ENCODE measurements at places on chromosomes 7 and 10.

GRCh38 chr7:102073931-102074880 lies 212.5 kb upstream of the SH2B2 start:
- no peak for DNase-seq

GRCh38 chr7:91126762-91127161 lies 137.5 kb upstream of the FZD1 start:
- DNase-seq: no peak

DNA sequence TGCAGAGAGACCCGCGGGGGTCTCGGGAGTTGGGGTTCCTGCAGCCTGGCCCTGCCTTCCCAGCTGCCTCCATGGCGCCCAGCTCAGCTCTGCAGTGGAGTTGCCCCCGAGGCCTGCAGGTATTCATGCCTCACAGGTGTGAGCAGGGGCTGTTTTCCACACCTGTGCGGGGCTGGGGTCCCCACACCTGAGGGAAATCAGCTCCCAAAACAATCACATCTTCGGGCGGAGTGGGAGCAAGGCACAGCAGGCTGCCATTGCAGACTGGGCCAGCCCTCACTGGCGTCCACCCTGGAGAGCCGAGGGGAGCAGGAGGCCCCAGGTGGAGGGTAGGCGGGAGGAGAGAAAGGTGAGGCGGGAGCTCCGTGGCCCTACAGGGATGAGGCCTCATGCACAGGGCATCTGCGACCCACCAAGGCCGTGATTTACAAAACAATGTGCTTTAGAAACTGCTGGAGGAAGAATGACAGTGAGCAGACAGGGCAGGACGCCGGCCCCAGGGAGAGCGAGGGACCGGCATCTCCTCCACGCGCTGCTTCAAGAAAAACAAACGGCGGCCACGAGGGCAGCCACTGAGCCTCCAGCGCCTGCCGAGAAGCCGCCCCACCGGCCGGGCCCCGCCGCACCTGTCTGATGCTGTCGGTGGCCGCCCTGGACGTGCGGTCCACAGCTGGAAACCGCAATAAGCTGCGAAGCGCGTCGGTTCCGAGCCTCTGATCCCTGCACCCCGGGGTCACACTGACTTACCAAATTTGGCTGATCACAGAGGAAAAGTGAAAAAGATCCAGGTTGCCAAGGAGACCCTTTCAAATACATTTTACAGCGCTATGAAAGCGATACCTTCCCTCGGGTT lies 53.0 kb upstream of the PDGFA start:
- DNase-seq: no peak

DNA sequence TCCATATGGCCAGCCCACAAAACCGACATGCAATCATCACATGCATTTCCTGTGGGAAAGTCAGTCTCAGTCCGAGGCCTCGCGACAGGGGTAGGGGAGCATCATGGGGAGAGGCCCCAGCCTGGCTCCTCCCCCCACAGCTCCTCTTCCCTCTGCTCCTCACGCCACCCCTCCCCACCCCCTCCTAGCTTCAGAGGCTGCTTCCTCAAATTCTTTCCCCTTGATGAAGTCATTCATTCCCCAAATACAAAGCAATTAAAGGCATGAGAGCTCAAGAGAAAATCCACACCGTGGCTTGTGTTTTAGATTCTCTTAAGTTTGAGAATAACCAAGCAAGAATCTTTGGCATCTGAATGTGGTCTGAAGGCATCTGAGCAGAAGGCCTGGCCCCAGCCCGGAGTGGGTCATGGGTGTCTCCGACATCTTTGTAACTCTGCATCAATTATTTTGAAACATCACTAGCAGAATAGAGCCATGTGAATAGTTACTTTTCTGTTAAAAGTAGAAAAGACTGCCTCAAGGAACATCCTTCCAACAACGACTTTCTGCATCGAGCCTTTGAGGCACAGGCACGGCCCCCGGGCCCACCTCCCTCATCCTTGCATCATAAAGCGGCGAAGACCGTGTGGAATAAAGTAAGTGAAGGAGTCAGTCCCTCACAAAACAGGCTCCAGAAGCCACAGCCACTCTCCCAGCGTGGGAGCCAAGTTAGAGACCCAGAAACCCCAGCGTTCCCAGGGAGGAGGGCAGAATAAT lies 90.9 kb downstream of the DIP2C start:
- no peak for DNase-seq

- no peak for DNase-seq
Measured at GRCh38 chr7:5183155-5183554, 6.9 kb upstream of the WIPI2 start.

DNA sequence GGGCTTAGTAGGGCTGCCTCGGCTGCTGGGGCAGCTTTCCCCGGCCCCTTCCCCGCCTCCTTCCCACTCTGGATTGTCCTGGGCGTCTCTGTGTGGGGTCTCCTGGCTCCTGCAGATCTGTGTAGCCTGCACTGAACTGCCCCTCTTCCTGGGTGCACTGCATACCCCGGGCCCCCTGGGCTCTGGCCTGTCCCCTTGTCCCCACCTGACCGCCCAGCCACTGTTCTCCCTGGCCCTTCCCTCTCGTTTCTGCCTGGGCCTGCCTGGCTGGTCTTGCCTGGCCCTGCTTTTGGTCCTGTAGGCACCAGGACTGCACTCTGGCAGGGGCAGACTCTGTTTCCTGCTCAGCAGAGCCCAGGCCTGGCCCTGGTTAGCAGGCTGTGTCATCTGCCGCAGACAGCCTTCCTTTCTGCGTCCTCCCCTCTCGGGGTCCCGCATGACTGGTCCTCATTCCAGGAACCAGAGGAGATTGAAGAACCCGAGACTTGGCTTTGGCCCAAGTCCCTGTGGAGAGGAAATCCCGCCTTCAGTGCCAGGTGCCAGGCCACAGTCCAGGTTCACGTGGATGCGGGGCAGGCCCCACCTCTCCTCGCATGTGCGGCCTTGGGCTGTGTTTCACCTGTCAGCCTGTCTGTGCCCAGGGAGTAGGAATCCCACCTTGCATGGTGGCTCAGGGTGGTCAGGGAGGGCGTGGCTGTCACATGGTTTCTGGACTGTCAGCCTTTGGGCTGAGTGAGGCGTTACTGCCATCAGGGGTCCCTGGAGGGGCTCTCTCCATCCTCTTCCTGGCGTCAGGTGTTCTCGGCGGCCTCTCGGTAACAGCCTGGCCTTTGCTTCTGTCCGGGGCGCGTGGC lies 9.2 kb downstream of the INPP5A start:
- no peak for DNase-seq

DNA sequence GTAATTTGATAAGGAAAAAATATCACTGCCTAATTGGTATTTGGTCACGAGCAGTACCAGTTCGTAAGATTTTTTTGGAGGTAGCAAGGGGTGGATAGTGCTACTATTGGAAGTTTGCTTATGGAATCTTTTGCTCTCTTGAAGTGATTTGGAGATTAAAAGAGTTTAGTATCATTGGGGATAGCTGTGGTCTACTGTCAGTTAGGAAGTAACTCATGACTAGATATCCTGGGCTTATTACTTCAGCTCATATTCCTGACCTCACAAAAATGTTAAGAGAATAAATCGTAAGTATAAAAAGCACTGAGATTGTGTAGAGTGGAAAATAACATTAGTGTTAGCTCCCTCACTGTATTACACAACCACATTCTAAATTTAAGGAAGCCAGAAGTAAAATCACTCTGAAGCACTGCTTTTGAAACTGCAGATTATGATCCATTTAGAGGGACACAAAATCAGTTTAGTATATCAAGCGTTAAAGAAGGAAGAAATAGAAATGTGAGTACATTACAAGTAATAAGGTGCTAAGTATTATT lies 22.6 kb downstream of the SGPL1 start:
- DNase-seq: no peak

Measured in pons (tissue), 1 donor.